Thyroid gland (tissue), 4 donors: ENCODE measurements at places on chromosomes 4 and X. TPM values are rescaled to one million over a fixed set of nuclear protein-coding genes. Genes with fewer than 3 reads are reported as not detected.

GRCh38 chr4:16056681-16057385 lies 27.0 kb downstream of the PROM1 start:
- no peak for DNase-seq

- DNase-seq, result no peak
Measured at GRCh38 chr4:53005808-53006207, 143.7 kb downstream of the RASL11B start.

DNA sequence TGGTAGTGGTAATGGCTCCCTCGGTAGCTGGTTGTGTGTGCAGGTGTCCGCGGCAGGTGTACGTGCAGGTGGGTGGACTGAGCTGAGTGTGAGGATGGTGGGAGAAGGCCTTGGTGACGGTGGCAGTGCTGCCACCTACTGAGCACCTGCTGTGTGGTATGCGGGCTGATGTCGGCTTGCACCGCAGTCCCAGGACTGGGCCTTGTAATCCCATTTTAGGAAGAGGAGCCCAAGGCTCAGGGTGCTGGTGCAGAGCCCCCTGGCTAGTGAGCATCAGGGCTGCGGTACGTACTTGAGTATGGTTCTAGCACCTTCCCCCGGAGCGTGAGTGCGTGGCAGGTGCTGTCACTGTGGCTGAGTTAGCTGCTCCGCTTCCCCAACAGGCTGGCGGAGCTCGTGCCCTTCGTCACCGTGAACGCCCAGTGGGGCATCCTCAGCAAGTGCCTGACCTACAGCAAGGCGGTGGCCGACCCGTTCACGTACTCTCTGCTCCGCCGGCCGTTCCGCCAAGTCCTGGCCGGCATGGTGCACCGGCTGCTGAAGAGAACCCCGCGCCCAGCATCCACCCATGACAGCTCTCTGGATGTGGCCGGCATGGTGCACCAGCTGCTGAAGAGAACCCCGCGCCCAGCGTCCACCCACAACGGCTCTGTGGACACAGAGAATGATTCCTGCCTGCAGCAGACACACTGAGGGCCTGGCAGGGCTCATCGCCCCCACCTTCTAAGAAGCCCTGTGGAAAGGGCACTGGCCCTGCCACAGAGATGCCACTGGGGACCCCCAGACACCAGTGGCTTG lies 5.7 kb upstream of the CPZ start:
- DNase-seq, result peak; percentile 18

GRCh38 chr4:6106156-6106555 lies 87.9 kb upstream of the C4orf50 start:
- no peak for DNase-seq

DNA sequence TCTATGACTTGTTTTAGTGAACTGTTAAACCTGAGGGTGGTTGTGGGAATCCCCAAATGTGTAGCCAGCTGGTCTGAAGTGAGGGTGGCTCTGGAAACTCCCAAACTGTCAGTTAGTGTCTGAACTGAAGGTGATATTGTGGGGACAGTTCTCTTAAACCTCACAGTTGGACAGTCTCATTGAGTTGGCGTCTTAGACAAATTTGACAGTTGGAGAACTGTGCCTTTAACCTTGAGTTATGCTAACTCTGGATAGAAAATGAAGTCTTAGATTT lies 20.7 kb upstream of the CTSO start:
- DNase-seq, result no peak

DNA sequence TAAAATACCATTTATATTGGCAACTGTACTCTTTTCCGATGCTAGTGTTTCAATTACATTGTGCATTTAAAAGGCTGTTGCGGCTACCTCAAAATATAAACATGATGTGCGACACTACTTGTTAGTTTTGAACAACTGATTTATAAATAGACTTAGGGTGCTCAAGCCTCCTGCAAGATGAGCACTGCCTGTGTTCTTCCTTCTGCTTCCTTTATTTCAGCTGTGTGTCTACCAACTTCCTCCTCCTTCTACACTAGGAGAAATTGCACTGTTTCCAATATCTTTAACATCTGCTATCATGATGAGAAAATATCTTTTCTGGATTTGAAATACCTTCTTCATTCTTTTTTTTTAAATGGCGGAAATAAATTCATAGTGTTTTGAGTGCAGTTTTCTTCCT lies 24.0 kb downstream of the TET2 start:
- DNase-seq, result no peak

GRCh38 chr4:165394275-165394674 lies 15.5 kb downstream of the CPE start:
- DNase-seq, result no peak

GRCh38 chr4:114527170-114527569 lies 71.4 kb upstream of the UGT8 start:
- no peak for DNase-seq

- no peak for DNase-seq
Measured at GRCh38 chr4:44194365-44194764, 254.2 kb downstream of the KCTD8 start.

DNA sequence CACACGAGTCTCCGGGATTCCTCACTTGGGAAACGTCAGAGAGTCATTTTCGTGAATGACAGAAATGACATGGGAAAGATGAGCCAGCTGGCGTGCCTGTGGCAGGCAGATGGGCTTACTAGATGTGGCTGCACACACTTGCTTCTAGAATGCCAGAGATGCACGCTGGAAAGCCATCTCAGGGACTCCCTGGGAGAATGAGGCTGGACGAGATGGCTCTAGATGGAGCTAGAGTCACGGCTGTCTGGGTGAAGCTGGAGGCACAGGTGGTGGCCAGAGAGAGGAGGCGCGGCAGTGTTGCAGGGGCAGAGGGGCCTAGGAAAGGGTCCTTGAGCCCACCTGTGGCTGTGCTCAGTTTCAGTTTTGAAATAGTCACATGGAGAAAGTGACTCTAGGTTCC lies 26.0 kb downstream of the TKTL1 start:
- DNase-seq, result no peak

GRCh38 chr4:150867148-150867547 lies 147.9 kb downstream of the LRBA start:
- no peak for DNase-seq

GRCh38 chr4:25368315-25368714 lies 8.7 kb upstream of the ANAPC4 start:
- no peak for DNase-seq

- no peak for DNase-seq
Measured at GRCh38 chr4:164304861-164305260, 449.1 kb upstream of the SMIM31 start.

GRCh38 chr4:183903021-183903760 lies 1.9 kb upstream of the STOX2 start:
- DNase-seq, result no peak

DNA sequence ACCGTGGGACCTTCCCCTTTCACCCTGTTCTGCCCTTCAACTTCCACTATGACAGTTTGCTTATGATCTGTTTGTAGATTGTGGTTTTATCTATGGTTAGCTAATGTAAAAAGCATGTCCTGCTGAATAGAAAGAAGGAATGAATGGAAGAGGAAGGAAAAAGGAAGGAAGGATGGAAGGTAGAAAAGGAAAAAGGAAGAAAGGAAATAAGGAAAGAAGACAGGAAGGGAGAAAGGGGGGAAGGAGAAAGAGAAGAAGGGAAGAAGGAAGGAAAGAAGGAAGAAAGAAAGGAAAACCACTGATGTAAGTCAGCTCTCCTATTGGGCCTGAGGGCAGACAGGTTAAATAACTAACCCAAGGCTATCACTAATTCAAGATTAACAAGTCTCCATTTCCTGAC lies 319.1 kb upstream of the KLF3 start:
- no peak for DNase-seq

DNA sequence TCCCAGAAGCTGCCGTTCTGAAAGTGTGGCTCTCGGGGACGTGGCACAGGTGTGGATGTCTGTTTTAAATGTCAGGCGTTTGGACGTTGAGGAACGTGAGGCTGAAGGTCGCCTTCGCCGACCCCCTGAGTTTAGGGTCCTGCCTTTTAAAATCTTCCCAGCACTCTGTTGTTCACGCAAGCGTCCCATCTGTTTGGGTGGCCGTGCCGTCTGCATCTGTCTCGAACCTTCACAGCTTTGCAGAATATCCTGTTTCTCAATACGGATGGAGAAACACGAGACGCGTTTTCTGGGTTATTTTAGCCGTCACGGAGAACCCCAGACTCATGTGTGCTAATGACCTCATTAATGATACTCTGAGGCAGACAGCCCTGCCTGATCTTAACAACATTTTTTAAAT lies 31.5 kb downstream of the SHOX start:
- no peak for DNase-seq

DNA sequence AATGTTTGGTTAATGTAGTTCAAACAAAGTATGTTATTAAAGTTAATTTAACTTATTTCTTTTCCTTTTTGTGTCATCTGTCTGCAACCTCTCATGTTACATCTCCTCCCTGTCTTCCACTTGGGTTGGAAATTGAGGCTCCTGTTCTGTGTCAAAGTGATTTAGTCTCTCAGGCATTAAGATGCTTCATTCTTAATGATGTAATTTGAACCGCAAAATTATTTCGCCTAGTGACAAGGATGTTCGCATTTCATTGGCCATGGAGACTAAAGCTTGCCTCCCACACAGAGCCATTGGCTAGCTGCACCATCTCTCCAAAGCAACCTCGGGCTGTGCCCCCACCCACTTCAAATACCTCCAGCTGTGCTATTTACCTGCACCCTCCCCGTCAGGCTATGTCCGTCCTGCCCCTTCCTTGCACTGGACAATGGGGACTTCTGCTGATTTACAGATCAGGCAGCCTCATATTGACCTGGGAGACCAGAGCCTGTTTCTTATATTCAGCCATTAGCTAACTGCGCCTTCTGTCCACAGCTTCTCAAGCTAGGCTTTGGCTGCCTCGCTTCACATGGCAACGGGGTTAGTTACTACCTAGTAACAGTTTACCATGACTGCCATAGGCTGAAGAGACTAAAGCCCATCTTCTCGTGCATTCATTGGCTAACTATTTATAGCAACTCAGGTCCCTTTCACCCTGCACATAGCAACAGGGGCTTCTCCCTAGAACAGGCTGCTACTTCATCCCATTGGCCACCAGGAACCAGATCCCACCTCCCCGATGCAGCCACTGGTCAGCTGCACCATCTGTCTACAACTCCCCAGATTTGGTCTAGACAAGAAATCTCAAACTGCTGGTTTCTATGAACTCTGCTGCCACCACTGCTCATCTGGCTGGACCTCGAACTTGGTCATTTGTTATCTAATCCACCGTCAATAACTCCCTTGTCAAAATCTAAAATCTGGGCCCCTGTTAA lies 8.6 kb upstream of the ZNF157 start:
- peak; percentile 87 for DNase-seq

GRCh38 chr4:80010316-80010715 lies 62.7 kb downstream of the ANTXR2 start:
- DNase-seq, result no peak

DNA sequence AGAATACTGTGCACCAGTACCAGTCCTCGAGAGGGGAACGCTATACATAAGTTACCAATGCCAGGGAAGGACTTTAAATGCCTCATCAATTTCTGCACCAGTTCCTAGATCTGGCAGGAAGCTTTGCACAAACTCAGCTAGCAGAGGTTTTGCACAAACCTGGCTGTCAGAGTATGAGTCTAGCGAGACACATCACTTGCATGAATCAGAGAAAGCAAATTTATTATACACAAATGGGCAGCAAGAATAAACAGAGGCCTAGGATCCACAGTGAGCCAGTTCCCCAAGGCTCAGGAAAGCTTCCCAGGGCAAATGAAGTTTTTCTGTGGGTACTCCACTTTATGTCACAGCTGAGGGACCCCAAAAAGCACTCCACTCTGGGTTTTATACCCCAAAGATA lies 523.5 kb downstream of the CFAP47 start:
- no peak for DNase-seq

- DNase-seq, result no peak
Measured at GRCh38 chrX:150219374-150220185, 143.5 kb upstream of the MAMLD1 start.

GRCh38 chr4:107220976-107221375 lies 184.9 kb upstream of the DKK2 start:
- DNase-seq, result no peak

GRCh38 chr4:185914583-185915199 lies 102.7 kb upstream of the SORBS2 start:
- DNase-seq, result no peak

GRCh38 chr4:7768736-7769135 lies 170.9 kb downstream of the AFAP1 start:
- DNase-seq, result no peak

TCEAL1 gene
- total RNA-seq, result 58.2 TPM

RHOXF1 gene
- total RNA-seq, result not detected

STPG2 gene
- 2.8 TPM for total RNA-seq

F11 gene
- not detected for total RNA-seq

TAF7L gene
- not detected for total RNA-seq

SSX4 gene
- total RNA-seq, result not detected

AFM gene
- total RNA-seq, result not detected

GPM6B gene
- 6.1 TPM for total RNA-seq

TSPAN6 gene
- 45.9 TPM for total RNA-seq

HPSE gene
- 1.1 TPM for total RNA-seq

GBA3 gene
- total RNA-seq, result 0.73 TPM

XK gene
- 0.40 TPM for total RNA-seq
